ENCODE measurements at places on chromosomes 6 and 20.

DNA sequence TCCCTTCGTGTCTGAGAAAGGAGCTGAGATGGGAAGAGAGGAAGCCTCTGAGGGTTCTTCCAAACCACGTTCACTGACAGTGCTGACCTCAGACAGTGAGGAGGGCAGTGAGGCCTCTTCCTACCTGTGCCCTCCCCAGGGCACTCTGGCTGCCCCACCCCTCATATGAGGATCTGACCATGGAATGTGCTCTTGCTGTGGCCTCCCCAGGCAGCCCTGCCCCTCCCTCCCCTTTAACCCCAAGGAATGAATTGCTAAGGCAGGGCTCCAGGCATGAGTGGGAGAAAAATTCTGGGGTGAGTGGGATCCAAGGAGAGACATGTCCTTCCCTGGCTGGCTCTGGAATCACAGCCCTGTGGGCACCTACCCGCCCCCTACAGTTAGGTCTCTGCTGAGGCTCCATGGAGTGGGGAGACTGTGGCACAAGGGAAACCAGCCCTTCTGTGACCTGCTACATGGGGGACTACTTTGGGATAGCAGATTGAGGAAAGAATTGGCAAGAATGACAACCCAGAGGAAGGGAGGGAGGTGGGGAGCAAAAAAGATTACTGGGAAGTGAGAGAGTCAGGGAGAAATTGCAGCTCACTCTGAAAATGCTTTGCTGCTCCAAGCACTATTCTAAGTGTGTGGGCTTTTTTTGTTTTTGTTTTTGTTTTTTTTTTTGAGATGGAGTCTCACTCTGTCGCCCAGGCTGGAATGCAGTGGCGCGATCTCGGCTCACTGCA is 29.4 kb downstream of the TNXB start:
- DNase-seq, result no peak

DNA sequence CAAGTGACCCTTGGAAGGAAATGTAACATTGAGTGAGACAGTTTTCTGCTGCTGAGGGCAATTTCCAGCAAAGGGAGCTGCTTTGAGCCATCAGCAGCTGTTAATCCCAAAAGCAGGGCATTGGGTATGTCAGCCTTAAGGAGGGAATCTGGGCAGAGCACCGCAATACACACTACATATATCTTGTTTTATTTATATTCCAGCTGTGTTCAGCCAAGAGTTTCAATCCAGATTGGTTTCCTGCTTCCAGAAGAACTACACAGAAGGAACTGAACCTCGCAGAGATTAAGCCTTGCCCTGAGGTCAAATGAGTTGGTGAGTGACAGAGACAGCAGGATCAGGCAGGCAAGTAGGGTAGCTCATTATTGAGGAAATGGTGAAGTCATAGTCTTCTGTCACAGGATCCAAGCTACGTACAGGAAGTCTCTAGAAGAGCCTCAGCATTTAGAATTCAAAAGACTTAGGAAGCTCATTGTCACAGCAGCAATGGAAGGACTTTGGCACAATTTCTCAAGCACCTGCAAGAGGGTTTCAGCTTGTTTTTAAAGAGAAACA is 109.9 kb upstream of the HEY2 start:
- DNase-seq, result no peak

GRCh38 chr20:7772371-7772770 is 167.9 kb downstream of the HAO1 start:
- peak; percentile 32 for DNase-seq

- no peak for DNase-seq
Observed at GRCh38 chr6:109441069-109441816, 719 bp downstream of the SMPD2 start.

DNA sequence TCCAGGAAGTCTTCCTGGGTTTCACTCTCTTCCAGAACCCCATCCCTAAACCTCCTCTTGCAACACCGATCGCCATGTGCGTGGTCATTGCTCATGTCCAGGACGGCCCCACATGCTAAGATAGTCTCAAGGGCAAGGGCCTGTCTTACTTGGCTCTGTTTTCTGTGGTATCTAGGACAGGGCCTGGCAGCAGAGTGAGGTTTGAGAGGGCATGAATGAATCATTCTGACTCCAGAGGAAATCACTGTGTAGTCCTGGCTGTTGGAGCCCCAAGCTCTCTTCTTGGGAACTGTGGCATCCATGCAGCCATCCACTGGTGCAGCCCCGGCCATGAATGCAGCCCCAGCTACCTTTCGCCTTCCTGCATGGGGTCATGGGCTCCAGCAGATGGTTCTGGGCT is 12.4 kb downstream of the SIRPA start:
- no peak for DNase-seq

DNA sequence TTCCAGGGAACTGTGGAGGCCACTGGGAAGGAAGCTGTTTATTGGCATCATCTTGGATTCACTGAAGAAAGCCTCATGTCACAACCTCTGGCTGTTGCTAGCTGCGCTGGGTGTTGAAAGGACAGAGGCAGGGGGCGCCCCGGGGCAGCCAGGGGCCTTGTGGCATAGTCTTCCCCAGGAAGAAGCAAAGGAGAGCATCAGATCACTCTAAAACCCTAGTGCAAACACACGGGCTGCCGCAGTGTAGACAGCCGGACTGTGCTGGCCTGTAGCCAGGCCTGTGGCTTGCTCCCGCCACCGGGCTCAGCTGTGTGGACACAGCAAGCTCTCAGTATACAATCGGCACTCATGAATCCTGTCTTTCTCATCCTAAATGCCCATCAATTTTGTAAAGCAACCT is 23.8 kb upstream of the SMOC2 start:
- DNase-seq, result no peak

GRCh38 chr20:64158346-64159285 is 5.6 kb upstream of the MYT1 start:
- no peak for DNase-seq

GRCh38 chr6:9197726-9198125 is 762.4 kb upstream of the SLC35B3 start:
- no peak for DNase-seq
